ENCODE measurements at places on chromosomes 12 and 14.

DNA sequence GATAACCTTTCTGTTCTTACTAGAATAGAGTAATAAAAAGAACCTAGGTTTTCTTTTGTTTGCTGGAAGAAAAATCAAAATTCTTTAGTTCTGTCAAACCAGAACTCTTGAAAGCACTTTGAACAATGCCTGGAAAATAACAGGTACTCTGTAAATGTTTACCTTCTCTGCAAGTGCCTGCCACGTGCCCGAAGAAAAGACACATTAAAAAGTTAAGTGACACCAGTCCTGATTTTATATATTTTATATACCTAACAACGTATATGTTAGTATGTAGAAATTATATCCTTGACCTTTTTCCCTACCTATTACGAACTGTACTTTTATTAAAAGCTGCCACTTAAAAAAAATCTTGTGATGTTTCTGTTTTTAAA lies 976 bp downstream of the THAP2 start:
- DNase-seq, result no peak

- DNase-seq, result no peak
These were observed 251.5 kb upstream of the LMO3 start for GRCh38 chr12:16857456-16857923.

DNA sequence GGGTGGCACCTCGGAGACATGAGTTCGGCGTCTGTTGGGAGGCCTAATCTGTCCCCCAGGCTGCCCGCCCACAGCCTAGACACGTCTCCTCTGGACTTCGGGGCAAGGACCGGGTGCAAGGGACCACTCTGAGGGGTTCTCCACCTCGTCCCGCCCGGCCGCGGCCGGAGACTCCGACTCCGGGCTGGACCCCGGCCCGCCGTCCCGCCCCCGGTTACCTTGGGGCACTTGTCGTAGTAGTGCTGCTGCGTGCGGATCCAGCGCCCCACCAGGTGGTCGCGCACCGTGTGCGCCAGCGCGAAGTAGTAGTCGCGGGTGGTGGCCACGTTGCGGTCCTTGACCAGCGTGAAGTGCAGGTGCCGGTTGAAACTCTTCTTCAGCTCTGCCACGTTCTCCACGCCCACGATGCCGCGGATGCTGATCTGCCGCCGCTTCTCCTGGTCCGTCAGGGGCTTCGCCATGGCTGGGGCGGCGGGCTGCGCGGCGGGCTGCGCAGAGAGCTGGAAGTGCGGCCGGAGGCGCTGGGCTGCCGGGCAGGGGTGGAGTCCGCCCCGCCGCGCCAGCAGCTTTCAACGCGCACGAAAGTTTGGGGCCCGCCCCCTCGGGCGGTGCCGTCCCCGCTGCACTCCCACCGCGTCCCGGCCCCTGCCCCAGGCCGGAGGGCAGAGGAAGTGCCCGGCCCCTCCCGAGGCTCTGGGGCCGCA lies at the start of gene PYGL:
TSS of gene PYGL (minus strand) at position 541 of the 704 bp plus-strand sequence. CDS start at position 461, 80 bp downstream.
- DNase-seq, result peak; percentile 33

DNA sequence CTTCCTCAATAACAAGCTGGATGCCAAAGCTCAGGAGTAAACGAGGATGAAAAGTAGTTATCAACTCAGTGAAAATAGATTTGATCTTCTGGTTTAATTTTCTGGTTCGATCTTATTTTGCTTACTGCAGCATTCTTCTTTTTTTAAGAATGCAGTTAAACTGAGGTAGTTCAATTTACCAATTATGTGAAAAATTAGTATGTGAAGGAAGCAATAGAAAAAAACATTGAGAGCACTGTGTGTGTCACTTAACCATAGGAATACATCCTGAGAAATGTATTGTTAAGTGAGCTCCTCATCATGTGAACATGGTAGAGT lies 111.4 kb upstream of the TSPAN8 start:
- no peak for DNase-seq

GRCh38 chr14:61140271-61140670 lies 140.9 kb downstream of the TMEM30B start:
- DNase-seq, result no peak

- DNase-seq, result no peak
These were observed 107.3 kb upstream of the RTL1 start for GRCh38 chr14:101010835-101011234.

GRCh38 chr12:113285679-113286610 lies 49.0 kb downstream of the SLC8B1 start:
- DNase-seq, result no peak

DNA sequence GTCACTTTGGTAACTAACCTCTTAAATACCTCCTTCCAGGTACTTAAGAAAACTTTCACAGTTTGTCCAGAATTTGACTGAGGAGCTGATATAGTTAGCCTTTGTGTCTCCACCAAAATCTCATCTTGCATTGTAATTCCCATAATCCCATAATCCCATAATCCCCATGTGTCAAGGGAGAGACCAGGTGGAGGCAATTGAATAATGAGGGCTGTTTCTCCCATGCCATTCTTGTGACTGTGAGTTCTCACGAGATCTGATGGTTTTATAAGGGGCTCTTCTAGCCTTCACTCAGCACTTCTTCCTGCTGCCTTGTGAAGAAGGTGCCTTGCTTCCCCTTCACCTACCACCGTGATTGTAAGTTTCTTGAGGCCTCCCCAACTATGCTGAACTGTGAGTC lies 7.8 kb upstream of the NOVA1 start:
- DNase-seq, result no peak

DNA sequence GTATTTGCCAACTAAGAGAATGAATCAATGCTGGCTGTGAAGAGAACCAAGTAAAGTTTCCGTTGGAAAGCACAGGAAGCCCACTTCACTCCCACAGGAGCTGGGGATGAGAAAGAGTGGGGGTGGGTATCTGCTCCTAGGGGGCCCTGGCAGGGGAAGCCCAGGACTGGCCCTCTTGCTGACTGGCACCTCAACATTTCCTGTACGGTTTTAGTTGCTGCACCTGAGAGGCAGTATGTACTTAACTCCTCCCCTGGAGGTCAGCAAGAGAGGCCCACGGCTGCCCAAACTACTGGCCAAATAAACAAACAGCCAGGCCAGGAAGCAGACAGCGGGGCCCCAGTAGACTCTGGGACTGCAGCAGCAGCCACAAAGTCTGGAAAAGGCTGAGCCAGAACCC lies 33.8 kb upstream of the VWF start:
- no peak for DNase-seq

- no peak for DNase-seq
These were observed 70.1 kb downstream of the ZNF641 start for GRCh38 chr12:48280572-48280971.

GRCh38 chr12:49476091-49476490 lies 62.7 kb upstream of the KCNH3 start:
- no peak for DNase-seq

GRCh38 chr14:68800390-68800789 lies 7.5 kb upstream of the ZFP36L1 start:
- DNase-seq, result no peak

DNA sequence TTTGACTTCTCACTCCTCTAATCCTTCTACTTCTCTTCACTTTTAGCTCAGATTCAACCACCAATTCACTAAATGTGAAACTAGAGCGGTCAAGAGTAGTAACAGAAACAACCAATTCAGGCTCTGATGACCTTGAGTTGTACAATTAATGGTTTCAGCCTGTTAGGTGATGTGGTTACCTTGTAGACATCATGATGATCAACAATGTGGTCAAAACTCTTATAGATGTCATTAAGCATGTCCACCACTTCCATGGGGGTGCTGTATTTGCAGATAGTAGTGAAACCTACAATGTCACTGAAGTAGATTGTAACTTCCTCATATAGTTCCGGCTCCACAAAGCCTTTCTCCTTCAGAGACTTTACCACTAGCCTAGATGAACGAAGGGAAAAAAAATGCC lies 54.1 kb upstream of the PLBD1 start:
- DNase-seq, result no peak

DNA sequence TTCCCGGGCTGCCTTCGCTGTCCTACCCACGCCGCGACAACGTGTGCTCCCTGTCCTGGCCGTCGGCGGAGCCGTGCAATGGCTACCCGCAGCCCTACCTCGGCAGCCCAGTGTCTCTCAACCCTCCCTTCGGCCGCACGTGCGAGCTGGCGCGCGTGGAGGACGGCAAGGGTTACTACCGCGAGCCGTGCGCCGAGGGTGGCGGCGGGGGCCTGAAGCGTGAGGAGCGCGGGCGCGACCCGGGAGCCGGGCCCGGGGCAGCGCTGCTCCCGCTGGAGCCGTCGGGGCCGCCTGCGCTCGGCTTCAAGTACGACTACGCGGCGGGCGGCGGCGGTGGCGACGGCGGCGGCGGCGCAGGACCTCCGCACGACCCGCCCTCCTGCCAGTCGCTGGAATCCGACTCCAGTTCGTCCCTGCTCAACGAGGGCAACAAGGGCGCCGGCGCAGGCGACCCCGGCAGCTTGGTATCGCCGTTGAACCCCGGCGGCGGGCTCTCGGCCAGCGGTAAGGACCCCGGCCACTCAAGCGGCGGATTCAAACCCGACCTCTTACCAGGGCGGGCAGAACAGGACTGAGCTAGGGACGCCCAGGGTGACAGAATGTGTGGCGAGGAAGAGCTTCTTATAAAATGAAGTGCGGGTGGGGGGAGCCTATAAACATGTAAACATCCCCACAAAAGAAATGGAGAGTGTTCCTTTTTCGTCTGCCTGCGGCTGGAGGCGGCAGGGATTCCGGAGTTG lies 503 bp downstream of the HOXC12 start:
- DNase-seq, result no peak

DNA sequence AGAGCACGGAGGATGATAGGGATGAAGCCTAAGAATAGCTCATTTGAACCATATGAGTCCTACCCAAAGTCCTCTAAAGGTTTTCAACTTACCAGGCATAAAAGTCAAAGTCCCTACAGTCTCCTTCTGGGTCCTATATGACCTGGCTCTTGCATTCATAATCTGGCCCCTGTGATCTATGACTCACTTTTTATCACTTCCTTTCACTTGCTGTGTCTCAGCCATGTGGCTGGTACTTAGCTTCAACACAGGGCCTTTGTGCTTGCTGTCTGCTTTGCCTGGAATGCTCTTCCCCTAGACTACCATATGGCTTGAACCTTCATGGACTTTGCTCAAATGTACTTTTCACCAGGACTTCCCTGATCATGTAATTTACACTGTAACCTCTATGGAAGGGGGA lies 137.6 kb upstream of the TMTC1 start:
- DNase-seq, result no peak

DNA sequence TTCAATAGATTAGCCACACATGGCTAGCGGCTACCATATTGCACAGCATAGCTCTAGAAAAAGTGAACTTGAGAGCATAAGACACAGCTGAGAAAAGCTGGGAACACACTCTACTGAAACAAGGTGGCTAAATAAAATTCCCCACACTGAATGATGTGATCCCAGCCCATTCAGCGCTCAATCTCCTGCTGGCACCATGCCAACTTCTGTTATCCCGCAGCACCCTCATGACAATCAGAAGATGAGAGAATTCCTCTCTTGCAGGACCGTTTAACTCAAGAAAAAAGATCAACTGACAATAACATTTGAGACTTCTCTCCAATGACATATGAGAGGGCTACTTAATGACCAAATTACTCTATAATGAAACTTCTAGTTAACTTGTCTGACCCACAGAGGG lies 115.4 kb downstream of the ADAMTS20 start:
- DNase-seq, result no peak

Data from NCI-H1092 (cell line).